T-helper 17 cell (primary cell): ENCODE measurements at places on chromosomes 4 and X. TPM values are rescaled to one million over a fixed set of nuclear protein-coding genes. Genes with fewer than 3 reads are reported as not detected.

DUSP21 gene
- not detected for total RNA-seq

TACR3 gene
- total RNA-seq, result not detected

FDCSP gene
- total RNA-seq, result not detected

DNA sequence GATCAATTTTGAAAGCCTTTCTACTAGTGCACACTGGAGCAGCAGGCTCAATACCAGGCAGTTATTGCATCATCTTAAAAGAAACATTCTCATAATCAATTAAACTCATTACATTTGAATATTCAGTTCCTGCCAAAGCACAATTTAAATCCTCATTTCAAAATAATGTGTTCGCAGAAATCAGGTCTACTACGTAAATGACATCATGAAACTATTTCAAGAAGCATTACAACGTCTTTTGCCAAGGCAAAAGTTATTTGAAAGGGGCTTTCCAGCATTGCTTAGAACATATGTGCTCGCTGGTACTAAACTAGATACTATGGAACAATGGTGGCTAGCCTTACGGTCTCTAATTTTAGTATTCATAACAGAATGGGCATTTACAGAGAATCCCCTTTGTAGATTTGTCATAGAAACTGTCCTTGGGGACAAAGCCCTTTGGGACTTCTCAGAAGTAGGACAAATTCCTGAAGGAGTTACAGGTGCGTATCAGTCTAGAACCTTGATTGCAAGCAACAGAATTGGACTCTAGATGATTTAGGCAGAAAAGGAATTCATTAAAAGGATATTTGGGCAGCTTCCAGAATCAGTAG lies 27.6 kb upstream of the HUWE1 start:
- DNase-seq, result no peak
- no peaks in the 10 kb centered on the region for H3K27me3 ChIP-seq
- H3K4me3 ChIP-seq, result peak overlapping the region; percentile 89
- H3K27ac ChIP-seq, result peak overlapping the region; percentile 98

GRCh38 chr4:102429553-102429952 lies 71.6 kb upstream of the NFKB1 start:
- H3K36me3 ChIP-seq, result peaks cover 3% of the 10 kb centered on the region
- H3K27me3 ChIP-seq, result peaks cover 8% of the 10 kb centered on the region
- DNase-seq, result no peak
- peaks cover 6% of the 10 kb centered on the region for H3K4me1 ChIP-seq
- peak overlapping the region; percentile 19 for H3K27ac ChIP-seq

- H3K27me3 ChIP-seq, result no peaks in the 10 kb centered on the region
- no peak for DNase-seq
- H3K36me3 ChIP-seq, result no peaks in the 10 kb centered on the region
- H3K4me1 ChIP-seq, result no peaks in the 10 kb centered on the region
- no peak overlapping the region for H3K27ac ChIP-seq
These were observed 31.8 kb downstream of the RAP2C start for GRCh38 chrX:132187451-132187850.

- H3K4me1 ChIP-seq, result no peaks in the 10 kb centered on the region
- no peak for DNase-seq
- H3K27me3 ChIP-seq, result peaks cover 5% of the 10 kb centered on the region
- no peak overlapping the region for H3K27ac ChIP-seq
- H3K36me3 ChIP-seq, result peaks cover 7% of the 10 kb centered on the region
These were observed 56.4 kb downstream of the ABCG2 start for GRCh38 chr4:88102026-88102425.

DNA sequence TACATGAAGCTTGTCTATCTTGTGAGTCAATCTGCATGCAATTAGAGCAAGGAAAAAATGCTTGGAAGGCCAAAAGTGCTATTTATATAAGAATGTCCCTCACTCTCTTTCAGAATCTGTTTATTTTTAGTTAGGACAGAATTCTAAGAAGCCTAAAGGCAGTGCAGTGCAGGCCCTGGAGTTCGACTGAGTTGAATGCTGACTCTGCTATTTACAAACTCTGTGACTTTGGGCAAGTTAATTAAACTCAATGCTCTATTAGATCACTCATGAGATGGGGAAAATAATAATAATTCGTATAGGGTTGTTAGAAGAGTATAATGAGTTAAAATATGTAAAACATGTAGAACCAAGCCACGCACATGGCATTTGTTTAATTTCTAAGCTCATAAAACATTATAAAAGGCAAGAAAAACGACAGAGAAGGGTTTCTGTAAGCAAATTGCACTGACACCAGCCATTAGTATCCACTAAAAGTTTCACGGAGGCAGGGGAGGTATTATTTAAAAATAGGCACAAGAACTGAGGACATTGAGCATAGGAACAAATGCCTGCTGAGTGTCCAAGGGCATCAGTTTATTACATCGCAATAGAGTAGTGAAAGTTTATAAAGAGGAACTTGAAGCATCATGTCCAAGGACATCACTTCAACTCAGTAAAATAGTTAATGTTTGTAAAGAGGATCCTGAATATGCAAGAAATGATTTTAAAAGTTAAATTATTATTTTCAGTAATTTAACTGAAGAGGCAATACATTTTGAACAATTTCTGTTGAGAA lies 115.0 kb upstream of the INPP4B start:
- no peak overlapping the region for H3K27ac ChIP-seq
- H3K4me3 ChIP-seq, result no peak overlapping the region
- H3K4me1 ChIP-seq, result no peaks in the 10 kb centered on the region
- peaks cover 48% of the 10 kb centered on the region for H3K27me3 ChIP-seq
- peaks cover 3% of the 10 kb centered on the region for H3K36me3 ChIP-seq

- no peak overlapping the region for H3K27ac ChIP-seq
- no peaks in the 10 kb centered on the region for H3K27me3 ChIP-seq
- no peaks in the 10 kb centered on the region for H3K4me1 ChIP-seq
- H3K4me3 ChIP-seq, result no peak overlapping the region
- DNase-seq, result no peak
These were observed 1697.8 kb upstream of the IGFBP7 start for GRCh38 chr4:58807843-58808615.
